ENCODE measurements at places on chromosomes 4 and X.

GRCh38 chr4:108024878-108025165, 35.1 kb downstream of the HADH start:
- DNase-seq: no peak

DNA sequence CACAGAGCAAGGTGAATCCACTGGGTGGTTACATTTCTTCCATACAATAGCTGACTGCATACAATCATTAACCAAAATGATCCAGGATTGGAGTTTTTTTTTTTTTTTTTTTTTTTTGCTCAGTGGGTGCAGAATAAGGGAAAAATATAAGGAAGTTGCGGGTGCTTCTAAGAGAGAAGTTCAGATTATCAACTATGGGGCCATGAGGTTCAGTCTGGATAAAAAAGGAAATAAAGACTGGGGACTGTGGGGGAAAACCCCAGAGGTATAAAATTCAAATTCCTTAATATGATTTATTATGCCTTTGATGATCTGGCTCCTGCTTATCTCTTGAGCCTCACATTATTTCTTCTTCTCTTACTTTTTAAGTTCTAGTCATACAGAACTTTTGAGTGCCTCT, 5.9 kb upstream of the EIF1AX start:
- DNase-seq: no peak

- no peak for DNase-seq
These were observed 1482.6 kb downstream of the FAM133A start for GRCh38 chrX:95156566-95156965.

DNA sequence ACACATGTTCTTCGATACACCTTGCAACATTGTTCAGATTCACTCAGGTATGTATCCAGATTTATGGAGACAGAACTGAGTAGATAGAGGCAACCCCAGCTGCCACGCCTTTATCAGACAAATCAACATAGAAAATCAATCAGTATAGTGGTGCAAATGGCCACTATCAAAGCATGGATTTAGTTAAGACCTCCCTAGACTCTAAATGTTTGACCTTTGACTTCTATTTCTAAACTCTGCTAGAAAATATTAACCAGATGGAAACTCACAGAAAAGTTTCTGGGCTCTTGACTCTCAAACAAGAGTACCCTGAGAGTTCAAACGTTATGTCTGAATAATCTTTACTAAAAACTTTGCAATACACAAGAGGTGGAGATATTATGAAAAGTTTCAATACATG, 411.5 kb downstream of the IQCM start:
- DNase-seq: no peak

DNA sequence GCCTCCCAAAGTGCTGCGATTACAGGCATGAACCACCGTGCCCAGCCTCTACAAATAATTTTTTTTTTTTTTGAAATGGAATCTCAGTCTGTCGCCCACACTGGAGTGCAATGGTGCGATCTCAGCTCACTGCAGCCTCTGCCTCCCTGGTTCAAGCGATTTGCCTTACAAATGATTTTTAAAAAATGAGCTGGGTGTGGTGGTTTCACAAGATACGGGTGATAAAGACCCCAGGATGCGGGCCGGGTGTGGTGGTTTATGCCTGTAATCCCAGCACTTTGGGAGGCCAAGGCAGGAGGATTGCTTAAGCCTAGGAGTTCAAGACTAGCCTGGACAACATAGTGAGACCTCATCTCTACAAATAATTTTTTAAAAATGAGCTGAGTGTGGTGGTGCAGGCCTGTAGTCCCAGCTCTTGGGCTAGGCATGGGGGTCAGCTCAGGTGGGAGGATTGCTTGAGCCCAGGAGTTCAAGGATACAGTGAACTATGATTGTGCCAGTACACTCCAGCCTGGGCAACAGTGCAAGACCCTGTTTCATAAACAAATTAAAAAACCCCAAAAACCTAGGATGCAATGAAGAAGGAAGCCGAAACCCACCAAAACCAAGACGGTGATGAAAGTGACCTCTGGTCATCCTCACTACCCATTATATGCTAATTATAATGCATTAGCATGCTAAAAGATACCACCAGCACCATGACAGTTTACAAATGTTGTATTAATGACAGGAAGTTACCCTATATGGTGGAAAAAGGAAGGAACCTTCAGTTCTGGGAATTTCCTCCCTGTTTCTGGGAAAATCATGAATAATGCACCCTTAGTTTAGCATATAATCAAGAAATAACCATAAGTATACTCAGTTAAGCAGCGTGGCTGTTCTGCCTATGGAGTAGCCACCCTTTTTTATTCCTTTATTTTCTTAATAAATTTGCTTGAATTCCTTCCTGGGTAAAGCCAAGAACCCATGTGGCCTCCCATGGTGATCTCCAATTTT, 27.7 kb downstream of the PDGFRA start:
- DNase-seq: no peak

GRCh38 chrX:30525732-30526131, 51.8 kb downstream of the TASL start:
- no peak for DNase-seq

DNA sequence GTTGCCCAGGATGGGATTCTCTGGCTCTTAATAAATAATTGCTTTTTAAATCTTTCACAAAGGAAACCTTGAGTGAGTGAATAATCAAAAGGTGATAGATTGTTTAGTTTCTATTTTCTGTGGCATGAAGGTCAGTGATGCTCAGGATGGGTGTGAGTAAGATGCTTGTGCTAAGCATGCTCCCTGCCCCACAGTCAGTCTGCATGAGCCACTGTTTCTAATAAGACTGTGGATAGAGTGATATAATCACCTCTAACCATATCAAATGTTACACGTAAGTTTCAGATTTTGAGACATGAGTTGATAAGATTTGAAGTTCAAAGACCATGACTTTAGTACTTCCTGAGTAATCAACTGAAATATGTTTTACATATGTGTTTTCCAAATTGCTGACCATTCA, 2.7 kb upstream of the GAGE10 start:
- no peak for DNase-seq

DNA sequence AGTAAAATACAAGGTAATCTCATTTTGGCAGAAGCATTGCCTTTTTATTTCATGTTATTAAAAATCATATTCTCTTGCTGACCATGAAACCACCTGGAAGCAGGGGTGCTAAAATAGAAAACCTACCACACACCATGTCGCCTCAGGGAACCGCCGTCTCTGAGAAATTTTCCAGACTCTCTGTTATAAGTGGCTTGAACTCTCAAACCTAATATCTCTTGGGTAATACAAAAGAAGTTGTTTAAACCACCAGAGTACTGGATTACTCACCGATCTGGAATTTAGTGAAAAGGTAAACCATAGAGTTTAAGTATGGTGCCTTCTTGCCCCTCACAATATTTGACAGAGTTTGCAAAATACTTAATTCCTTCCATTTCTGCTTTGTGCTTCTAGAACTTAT, 27.7 kb downstream of the ENPP6 start:
- no peak for DNase-seq

GRCh38 chrX:53556868-53557267, 122.7 kb upstream of the HSD17B10 start:
- no peak for DNase-seq

GRCh38 chrX:68847172-68847571, 18.4 kb downstream of the EFNB1 start:
- no peak for DNase-seq

DNA sequence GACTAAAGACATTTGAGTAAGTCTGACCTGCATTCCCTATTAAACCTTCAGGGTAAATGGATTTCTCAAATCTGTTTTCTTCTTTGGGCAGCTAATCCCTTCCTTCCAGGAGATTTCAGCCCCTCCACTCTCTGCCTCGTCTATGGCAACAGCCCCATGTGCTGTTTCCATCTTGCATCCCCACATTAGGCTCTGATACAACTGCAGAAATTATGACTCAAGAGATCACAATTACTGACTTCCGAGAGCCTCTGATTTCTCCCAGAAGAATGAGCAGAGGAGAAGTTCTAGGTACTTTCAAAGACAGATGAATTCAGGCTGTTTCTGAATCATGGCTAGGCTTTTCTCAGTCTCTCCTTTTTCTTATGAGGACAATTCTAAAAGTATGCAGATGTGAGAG, 38.7 kb downstream of the RAI2 start:
- DNase-seq: no peak

- DNase-seq: peak; percentile 45
These were observed 50.8 kb upstream of the TRIM2 start for GRCh38 chr4:153153339-153153871.

- peak; percentile 37 for DNase-seq
These were observed at the start of gene GRID2 for GRCh38 chr4:92303621-92304027. TSS of gene GRID2 (plus strand) at chr4:92303966.

DNA sequence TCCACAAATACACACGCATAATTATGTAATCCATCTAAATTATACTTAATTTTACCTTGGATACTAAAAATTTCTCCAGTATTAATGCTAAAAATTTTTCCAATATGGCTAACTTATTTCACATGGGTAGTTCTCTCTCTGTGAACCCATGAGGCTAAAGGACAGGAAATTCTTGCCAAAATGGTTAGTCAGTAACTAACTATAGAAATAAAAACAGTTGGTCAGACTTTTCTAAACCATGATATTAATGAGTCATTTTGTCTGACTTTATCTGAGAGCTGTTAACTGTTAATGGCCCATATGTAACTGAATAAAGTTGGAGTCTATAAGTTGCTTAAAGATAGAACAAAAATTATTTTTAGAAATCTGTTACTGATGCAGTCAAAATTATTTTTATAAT, 549.4 kb downstream of the TLL1 start:
- no peak for DNase-seq

All from NCI-H2171 (cell line).